Activated CD4-positive, alpha-beta T cell treated with anti-CD3 and anti-CD28 coated beads, Interleukin-2, amount 50 U/mL, for 48 hours (primary cell): ENCODE measurements at places on chromosomes 4 and X.

GRCh38 chrX:97639526-97639925 lies 755.8 kb downstream of the RPA4 start:
- no peak for DNase-seq

DNA sequence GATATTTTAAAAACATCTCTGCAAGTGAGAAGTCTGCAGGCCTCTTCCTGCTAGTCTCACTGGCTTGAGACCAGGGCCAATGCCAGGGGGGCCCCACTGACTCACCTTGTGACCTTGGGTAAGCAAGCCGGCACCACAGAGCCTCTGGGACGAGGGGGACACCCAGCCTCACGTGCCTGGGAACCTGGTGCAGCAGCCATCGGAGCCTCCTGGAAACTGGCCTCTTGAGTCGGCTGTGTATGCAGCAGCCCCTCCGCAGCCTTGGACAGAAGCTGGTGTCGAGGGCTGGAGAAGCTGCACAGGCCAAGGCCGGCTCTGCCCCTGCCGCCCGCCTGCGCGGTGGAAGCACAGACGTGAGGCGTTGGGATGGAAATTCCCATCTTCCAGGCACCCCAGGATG lies 8.7 kb downstream of the TADA2B start:
- DNase-seq = no peak

DNA sequence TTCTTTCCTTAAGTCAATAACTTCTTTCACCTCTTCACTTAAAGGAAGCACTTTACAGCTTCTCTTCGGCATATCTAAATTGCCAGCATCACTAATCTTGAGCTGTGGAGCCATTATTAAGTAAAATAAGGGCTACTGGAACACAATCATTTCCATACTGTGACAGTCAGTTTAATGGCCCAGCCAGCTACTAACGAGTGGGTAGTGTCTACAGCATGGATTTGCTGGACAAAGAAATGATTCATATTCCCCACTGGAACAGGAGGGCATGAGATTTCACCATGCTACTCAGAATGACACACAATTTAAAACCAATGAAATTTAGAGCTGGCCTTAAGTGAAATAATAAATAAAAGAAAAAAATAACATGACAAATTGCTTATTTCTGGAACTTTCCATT lies 72.1 kb downstream of the DDIT4L start:
- DNase-seq = no peak

DNA sequence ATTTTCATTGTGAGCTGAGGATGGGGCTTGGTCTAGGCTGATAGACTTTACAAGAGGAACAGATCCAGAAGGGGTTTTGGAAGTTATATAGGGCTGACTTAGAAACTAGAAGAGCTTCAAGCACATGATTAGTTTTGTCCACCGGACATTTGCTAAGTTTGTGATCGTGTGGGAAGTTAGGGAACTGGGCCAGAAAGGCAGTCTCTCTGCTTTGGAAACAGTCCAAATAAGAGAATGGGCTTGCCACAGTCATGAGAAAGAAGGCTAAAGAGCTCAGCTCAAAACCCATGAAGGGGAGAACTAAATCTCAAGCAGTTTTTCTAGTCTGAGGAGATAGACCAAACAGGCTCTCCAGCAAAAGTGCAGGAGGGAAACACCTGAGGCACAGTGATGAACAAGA lies 67.8 kb downstream of the ZNF674 start:
- no peak for DNase-seq

GRCh38 chr4:16290681-16291420 lies 64.6 kb upstream of the TAPT1 start:
- DNase-seq = no peak

GRCh38 chrX:138006180-138006579 lies 440.3 kb downstream of the ZIC3 start:
- no peak for DNase-seq
